Fibroblast of skin of abdomen (primary cell): ENCODE measurements at places on chromosomes 2 and 18.

- no peak for DNase-seq
Measured at GRCh38 chr2:22274661-22275060, 1110.3 kb upstream of the KLHL29 start.

DNA sequence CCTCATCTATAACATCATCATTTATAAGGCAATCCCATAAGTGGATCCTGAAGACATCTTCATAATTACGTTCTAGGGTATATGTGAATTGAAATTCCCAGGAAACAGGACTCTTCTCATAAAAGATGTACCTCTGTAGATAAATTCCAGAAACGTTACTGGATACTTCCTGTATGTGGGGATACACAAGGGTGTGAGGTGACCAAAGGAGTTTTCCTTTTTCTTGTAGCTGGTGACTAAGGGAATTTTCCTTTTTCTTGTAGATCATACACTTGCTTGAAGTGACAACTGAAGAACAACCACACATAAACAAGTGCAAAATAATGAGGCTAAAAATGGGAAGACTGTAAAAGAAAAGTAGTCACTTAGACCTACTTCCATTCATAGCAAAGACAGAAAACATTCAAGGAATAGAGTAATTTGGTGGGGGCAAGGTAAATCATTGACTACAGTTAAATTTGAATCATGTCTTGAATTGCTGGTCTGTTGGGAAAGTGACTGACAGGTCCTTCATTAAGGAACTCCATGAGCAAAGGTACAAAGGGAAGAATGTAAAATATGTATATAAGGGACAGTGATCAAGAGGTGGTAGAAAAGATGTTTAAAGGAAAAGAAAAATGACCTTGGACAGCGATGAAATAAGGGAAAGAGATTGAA lies 53.2 kb upstream of the UBE2E3 start:
- no peak for DNase-seq

- DNase-seq: no peak
Measured at GRCh38 chr2:12316476-12316875, 400.3 kb upstream of the TRIB2 start.

DNA sequence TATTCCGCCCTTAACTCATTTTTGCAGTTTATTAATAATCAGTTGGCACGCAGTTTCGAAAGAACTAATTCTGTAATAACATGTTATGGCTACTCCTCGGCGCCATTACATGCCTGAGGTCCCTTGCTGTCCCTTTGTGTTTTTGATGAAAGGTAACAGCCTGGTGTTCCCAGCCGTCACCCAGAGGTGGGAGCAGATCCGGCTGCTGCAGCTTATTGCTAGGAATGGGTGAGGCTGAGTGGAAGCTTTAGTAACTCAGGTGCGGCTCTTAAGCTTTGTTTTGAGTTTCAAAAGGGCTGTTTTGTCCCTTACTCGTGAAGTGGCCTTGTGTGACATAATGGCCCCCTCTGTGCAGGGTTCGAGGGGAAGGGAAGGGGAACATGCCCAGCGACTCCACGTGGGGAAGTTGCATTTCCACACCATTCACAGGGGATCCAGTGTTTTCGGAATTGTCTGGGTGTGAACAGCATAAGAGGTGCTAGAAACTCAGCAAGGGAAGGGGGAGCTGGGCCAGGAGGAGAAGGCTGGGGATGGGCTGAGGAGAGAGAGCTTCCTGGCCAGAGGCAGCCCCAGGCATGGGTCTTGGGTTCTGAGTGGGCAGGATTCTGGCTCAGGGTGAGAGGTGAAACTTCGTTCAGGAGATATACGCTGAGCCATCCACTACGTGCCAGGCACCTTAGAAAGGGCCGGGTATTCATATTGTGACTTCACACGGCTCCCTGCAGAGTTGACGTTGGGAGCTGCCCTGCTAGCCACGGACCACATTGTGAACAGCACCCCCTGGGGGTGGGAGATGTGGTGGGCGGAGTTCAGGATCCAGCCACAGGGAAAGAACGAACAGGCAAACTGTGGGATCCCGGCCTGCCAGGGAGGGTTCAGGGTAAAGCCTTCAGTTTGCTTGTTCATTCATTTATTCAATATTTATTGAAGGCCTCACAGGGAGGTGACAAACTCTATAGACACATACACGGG lies 84.4 kb downstream of the TGOLN2 start:
- no peak for DNase-seq

GRCh38 chr2:70942396-70943204 lies 6.9 kb downstream of the ATP6V1B1 start:
- no peak for DNase-seq

DNA sequence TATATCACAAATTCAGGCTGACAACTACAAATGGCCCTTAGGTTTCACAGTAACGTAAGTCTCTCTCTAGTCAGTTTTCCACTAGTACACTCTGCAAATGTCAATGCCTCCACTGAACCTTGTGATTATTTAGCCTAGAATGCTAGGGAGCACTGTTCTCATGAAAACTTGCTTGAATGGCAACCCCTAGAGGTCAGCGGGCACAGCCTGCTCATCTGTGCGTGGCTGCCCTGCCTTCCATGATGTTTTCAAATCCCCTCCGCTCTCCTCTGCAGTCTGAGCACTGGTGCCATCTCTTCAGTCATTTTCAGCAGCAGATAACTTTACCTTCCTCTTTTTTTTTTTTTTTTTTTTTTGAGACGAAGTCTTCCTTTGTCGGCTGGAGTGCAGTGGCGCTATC lies 84.1 kb upstream of the GULP1 start:
- no peak for DNase-seq
